ENCODE measurements at places on chromosomes 3 and 15.

DNA sequence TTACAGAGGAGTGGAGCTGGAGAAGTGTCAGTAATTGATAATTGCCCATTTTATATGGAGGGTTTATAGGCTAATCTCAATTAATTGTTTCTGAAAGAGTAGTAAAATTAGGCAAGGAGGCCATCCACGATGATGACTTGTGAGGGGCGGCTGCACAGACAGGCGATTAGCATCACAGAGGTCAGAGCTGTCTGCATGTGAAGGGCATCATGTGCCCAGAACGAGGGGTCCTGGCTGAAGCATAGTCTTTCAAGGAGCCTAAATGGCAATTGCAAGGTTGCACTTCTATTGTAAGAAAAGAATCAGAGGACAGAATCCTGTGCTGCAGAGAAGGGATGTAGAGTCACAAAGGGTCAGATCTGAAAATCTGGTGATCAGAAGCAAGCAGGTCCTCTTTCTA, 196.6 kb downstream of the EBLN2 start:
- no peak for DNase-seq

- no peak for DNase-seq
Measured at GRCh38 chr15:58517682-58518525, 86.1 kb downstream of the LIPC start.

DNA sequence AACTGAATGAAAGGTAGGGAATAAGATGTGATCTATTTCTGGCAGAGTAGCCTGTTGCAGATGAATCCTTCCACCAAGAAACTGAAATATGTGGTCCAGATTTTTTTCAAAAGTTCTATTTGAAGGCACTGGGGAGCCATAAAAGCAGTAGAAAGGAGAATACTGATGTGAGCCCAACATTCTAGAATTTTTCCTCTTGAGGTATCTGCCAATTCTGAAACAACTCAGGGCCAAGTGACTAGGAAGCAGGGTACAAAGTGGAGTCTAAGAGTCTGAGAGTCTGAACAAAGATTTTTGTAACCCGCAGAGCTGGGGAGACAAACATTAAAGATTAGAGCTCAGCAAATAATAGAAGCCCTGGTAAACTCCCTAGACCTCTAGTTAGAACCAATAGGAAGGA, 58.3 kb upstream of the SLCO3A1 start:
- no peak for DNase-seq

GRCh38 chr3:195035345-195036202, 235.4 kb downstream of the XXYLT1 start:
- no peak for DNase-seq

DNA sequence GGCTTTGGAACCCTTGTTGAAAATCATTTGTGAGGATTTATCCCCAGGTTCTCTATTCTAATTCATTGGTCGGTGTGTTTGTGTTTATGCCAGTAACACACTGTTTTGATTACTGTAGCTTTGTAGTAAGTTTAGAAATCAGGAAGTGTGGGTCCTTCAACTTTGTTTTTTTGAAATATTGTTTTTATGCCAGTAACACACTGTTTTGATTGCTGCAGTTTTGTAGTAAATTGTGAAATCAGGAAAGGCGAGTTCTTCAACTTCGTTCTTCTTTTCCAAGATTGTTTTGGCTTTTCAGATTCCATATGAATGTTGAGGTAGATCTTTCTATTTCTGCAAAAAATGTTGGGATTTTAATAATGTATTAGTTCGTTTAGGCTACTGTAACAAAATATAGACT, 314.6 kb downstream of the RPLP1 start:
- no peak for DNase-seq

DNA sequence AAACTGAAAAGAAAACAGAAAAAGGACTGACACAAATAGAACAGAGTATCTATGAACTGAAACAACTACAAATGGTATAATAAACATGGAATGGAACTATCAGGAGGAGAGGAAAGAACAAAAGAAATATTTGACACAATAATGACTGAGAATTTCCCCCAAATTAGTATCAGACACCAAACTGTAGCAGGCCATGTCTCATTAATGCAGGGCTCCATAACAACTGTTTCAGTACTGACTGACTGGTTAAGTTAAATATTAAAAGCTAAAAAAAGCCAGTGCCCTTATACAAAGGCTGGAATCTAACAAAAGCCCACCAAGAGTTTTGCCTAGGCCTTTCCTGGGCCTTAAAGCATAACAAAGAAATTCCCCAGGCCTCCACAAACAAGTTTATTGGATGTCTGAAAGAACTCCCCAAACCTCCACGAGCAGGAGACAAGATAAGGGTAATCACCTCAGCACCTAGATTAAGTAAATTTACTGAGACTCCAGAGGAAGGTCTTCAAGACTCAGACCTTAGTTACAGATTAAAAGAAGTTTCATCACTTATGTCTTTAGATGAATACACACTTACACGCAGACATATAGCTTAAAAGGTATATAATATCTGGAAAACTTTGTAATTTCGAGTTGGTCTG, 45.7 kb downstream of the KPNA1 start:
- no peak for DNase-seq

DNA sequence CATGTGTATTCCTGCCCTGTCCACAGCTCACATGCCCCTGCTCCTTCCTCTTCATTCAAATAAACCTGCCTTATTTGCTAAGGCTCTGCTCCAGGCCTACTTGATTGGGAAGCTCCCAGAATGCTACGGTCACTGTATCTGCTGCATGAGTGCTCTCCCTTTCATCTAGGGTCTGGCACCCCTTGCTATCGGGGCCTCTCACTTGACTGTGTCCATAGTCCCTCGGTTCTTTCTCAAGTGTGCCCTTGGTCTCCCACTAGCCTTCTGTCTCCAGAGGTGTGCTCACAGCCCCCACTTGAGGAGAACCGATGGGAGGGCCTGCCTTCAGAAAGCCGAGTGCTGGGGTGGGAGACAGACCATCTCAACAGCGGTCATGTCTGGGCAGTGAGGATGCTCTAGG, 57.4 kb upstream of the NMNAT3 start:
- DNase-seq, result no peak
